Nucleus accumbens (tissue), 56 donors: ENCODE measurements at places on chromosomes 7 and 10.

GRCh38 chr10:5040010-5040673 lies 36.5 kb upstream of the AKR1C2 start:
- no peak for DNase-seq

- no peak for DNase-seq
These were observed at the start of gene CALY for GRCh38 chr10:133336577-133337369. Gene CALY (minus strand): TSS chr10:133336896. CDS start chr10:133328989, 7,907 bp downstream.

- DNase-seq, result no peak
These were observed 176.1 kb downstream of the DIP2C start for GRCh38 chr10:513393-513792.

DNA sequence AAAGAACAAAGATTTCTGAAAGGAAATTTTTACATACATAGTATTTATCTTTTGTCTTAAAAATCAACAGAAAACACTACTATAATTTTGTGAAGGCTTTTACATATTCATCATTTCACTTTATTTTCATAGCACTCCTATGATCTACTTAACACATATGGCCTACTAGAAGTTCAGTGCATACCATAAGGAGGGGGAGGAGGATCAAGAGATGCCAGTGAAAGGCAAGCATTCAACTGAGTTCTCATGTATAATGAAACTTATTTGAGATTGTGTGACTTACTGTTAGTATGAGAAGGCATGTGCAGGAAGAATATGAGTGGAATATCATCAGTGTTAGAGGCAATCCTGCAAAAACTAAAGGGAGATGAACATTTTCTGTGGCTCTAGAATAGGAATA lies 10.6 kb downstream of the BRAF start:
- DNase-seq, result no peak

DNA sequence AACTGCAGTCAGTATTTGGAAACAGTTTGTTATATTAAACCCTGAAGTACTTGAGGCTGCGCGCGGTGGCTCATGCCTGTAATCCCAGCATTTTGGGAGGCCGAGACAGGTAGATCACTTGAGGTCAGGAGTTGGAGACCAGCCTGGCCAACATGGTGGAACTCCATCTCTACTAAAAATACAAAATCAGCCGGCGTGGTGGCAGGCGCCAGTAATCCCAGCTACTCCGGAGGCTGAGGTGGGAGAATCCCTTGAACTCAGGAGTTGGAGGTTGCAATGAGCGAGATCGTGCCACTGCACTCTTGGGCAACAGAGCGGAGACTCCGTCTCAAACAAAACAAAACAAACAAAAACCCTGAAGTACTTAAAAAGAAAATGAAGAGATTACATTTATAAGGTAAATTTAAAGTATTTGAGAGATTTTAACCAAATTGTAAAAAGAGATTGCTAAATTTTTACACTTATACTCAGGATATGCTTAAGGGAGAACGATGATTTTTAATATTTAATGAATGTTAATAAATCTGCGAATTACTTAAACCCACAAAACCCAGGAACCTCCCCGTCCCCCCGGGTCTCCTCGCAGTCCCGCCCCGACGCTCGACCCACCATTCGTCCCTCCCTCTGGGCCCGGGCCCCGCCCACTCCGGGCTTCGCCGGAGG lies 425 bp upstream of the MTG1 start:
- DNase-seq, result no peak

DNA sequence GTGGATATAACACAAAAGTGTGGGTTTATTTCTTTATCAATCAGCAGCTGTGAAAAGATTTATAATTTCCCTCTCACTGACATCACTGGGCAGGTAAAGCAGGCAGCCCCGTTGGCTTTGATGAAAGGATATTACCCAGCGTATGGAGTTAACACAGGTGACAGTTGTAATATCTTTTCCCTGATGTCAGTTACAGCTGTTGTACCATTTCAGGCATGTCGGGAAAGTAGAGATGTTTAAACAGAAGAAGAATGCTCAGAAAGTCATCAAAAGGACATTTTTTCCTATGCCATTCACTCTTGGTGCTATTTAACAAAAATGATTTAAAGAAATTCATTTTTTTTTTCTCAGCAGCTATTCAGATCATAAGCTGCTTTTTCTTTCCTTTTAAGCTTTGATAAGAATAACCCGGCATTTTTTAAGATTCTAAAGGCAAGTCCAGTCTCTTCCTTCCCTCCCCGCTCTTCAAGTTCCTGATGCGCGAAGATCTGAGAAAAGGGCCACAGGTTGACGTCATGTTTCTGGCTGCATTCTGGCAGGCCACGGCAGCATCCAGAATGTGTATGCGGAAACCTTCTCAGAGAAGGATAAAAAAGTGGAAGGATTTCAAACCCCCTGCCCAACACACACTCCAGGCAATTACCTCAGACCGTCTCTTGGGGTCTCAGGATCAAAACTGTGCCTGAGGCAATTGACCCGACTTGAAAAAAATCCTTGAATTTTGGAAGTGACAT lies 32.5 kb upstream of the ADAM12 start:
- DNase-seq, result no peak

DNA sequence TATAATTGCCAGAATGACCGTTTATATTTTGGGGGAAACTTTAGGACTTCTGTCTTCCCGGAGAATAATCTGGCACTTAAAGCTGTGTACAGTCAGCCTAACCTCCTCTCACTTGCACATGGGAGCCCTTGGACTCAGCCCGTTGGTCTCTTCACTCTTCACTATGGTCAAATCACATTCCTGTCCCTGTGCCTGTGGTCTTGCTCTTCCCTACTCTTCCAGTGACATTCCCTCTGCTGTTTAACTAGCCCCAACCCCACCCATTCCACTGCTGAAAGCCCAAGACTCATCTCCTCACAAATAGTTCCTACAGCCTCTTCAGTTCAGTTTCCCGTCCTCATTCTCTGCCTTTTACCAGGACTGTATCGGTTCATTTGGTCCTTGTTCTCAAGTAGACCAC lies 135.0 kb downstream of the DYNC1I1 start:
- no peak for DNase-seq

DNA sequence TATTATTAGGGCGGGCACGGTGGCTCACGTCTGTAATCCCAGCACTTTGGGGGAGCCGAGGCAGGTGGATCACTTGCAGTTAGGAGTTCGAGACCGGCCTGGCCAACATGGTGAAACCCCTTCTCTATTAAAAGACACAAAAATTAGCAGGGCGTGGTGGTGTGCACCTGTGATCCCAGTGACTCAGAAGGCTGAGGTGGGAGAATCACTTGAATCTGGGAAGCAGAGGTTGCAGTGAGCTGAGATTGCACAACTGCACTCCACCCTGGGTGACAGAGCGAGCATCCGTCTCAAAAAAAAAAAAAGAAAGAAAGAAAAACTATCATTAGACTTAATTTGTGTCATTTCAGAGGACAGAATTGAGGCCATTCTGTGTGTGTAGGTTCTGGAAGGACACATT lies 752.7 kb upstream of the GALNT17 start:
- peak; percentile 17 for DNase-seq

DNA sequence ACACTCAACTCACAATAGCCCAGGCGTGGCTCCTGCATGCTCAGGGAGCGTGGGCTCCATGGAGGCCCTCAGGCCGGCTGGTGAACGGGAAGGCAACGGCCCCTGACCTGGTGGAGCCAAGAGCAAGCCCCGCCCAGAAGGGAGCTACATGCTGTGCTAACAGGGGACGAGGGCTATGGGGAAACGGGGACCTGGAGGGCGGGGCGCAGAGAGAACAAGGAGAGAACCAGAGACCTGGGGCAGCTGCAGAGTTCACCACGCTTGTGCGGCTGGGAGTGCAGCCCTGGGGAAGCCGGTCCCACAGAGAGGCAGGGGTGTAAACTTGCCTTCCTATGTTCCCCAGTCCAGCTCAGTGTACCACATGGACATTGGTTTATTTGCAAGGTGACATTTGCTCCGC lies 69.2 kb upstream of the PPP2R2D start:
- no peak for DNase-seq

DNA sequence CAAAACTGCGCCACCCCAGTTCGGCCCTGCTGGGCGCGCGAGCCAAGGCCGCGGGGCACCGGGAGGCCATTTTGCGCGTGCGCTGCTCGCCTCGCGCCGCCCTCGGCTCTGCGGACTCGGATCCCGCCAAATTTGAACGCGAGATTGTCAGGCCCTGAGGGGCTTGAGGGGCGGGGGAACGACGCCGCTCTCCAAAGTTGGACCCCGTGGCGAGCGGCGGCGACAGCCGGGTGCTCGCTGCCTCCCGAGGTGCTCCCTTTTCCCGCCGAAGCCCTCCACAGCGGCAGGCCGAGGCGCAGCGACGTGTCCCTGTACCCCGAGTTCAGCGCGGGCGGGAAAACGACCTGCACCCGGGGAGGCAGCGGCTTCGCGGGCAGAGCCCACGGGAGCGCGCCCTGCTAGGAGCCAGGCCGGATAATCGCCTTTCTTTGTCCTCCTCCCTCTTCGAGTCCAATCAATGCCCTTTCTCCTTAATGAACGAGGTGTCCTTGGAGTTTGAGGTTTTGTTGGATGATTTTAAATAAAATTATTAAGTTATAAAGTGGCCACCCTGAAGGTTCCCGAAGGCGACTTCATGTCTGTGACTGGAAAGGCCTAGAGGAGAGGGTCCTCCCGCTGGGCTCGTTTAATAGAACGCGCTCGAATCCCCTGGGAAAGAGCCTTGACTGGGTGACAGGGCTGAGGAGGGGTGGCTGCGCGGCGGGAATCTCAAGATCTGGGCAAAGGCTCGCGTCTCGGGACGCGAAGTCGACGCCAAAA lies 10.7 kb upstream of the SPAG6 start:
- no peak for DNase-seq

DNA sequence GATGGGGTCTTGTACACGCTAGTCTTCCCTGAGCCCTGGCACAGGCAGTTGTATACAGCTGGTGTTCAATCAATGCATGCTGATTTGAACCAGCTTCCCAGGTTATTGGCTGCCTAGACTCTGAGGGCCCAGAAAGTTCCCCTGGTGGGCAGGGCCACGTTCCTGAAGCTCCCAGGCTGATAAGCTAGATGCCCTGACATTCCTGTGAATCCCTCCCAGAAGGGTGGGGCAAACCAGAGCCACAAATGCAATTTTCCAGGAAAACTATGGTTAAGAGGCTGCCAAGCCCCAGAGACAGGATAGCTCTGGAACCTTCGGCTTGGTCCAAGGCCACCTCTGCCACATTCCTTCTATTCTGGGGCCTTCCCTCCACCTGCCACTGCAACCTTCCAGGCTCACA lies 78.2 kb downstream of the FAM53B start:
- no peak for DNase-seq

- no peak for DNase-seq
These were observed 113.1 kb downstream of the CTTNBP2 start for GRCh38 chr7:117759950-117760640.

DNA sequence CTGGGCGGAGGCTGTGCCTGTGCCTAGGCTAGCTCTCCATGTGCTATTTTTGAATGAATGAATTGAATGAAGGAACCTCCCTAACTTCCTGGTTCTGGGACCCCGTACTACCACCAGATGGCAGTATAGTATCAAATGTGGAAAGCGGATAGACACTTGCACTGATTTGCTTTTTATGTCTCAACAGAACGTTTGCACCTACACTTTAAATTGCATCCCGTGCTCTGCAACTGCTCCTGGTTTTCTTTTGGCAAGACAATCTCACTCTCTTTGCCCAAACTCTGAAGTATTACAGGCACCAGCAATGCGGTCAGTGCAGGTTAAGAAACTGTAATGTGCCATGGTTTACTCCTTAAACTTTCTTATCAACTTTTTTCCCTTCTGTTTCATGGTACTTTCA lies 6.5 kb downstream of the FZD8 start:
- no peak for DNase-seq

- no peak for DNase-seq
These were observed 4.7 kb upstream of the COMTD1 start for GRCh38 chr10:75240329-75241076.

- no peak for DNase-seq
These were observed 108.7 kb downstream of the DNAJC1 start for GRCh38 chr10:21894648-21895342.

GRCh38 chr10:115974816-115975430 lies 298.1 kb downstream of the GFRA1 start:
- no peak for DNase-seq

DNA sequence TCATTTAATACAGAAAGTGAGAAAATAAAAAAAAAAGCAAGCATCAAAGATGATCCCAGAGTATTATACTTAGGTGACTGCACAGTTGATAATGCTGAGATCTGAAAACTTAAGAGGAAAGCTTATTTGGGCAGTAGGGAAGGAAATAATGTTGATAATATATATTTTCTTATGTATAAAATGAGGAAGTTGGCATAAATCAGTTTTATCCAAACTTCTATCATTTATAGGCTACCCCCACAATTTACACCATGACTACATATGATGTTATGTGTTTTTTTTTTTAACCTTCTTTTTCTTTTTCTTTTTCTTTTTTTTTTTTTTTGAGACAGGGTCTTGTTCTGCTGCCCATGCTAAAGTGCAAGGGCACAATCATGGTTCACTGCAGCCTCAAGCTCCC lies 108.2 kb upstream of the PLXDC2 start:
- DNase-seq, result no peak

- DNase-seq, result no peak
These were observed 106.4 kb downstream of the AMPH start for GRCh38 chr7:38524786-38525185.

DNA sequence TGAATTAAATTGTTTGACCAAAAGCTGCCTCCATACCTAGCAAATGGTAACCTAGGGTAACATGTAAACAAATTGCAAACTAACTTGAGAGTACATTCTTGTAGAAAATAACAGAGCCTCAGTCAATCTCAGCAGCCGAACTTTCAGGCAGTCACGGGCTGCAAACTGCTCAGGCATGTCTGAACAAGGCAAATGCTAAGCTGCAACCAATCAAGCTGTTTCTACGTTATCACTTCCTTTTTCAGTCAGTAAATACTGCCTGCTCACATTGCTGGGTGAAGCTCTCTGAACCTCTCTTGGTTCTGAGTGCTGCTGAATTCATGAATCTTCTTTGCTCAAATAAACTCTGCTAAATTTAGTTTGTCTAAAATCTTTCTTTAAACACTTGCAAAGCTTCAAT lies 1212.4 kb downstream of the SORCS1 start:
- no peak for DNase-seq

GRCh38 chr10:112235920-112236319 lies 47.3 kb upstream of the TECTB start:
- DNase-seq, result no peak

DNA sequence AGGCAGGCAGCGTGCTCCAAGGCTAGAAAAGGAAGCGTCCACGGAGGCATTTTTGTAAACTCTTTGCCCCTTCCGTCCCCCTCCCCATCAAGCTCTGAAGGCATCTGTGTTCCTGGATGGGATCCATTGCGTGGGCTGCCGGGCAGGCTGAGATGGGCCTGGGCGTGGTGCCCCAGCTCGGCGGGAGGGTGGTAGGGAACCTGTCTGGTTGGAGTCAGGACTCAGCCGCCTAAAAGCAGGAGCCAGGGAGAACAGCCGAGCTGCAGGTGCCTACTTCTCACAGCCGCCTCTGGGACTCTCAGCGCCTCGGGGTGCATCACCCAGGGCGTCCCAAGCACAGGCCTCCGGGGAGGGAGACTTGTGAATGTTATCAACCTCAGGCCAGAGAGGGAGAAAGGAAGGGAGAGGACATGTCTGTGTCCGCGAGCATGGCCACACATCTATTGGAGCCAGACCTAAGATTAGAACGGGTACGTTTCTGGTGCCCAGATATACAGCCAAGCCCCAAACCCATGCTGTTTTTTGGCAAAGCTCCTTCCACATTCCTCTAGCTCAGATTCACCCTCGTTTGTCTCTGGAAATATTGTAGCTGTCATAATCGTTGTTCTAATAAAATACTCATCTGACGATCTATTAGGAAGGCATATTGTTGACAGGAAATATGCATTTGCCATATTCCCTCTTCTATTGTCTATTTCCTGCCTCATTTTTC lies 48.6 kb upstream of the CTBP2 start:
- DNase-seq, result no peak
